Posterior cingulate gyrus (tissue), 11 donors: ENCODE measurements at places on chromosomes 1 and 21.

DNA sequence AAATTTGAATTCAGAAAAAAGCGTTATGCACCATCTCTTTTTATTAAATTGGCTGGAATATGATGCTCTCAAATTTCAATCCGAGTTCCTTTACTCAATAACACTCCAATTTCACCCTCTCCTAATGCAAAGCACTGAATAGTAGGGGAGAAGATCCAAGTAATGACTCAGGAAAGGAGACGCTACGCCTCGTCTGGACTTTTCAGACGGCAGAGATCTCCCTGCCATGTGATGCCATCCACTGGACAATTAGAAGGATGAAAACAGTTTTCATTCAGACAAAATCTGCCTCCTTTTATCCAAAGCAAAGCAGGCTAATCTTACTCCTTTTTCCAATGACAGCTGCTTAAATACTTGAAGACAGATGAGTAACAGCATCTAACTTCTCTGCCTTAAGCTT is 242.4 kb upstream of the GREM2 start:
- DNase-seq: no peak

GRCh38 chr1:6027591-6027990 is 18.1 kb upstream of the KCNAB2 start:
- no peak for DNase-seq

GRCh38 chr1:3819771-3820200 is 23.5 kb upstream of the LRRC47 start:
- DNase-seq: no peak

GRCh38 chr1:58975888-58976287 is 192.0 kb upstream of the JUN start:
- no peak for DNase-seq

GRCh38 chr1:84303314-84303830 is 1.9 kb downstream of the SAMD13 start:
- DNase-seq: no peak

DNA sequence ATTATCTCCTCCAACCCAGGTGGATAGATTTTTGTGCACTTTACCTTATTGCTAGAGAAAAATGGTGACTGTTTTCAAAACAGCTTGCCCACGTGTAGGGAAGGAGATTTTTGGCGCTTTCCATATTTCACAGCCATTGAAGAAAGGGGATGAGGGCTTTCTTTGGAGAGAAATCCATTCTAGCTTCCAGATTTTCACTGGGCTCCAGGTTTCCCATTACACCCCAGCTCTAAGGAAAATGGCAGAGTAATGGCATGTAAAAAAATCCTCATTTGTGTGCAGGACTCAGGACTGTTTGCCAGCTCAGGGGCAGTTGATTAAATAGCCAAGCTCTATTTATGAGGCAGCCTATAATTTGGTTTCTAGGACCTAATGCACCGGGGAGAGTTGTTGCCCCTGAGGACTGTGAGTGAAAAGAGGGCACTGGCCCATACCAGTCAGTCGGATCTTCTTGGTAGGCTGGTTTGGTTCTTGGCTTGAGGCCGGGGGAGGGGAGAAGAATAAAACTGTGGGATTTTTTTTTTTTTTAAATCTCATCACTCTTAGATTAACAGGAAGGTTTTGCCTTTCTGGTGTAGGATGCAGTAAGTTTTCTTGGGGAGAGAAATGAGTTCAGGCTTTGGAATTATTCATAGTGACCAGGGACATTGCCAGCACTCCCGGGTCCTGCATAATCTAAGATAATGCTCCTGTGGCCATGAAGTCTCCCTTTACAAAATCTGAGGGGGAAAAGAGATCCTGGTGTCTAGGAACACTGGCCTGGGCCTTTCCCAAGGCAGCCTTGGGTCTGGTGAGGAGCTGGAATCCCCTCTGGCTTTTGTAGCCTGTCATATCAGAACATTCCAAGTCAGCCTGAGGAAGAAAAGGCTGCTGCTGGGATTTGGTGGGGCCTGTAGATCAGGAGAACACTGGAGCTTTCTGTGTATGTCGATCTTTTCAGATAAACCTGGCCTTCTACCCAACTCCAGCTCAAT is 1.9 kb upstream of the ARID1A start:
- no peak for DNase-seq

GRCh38 chr1:156282479-156283222 is at the start of gene SMG5:
TSS of gene SMG5 (minus strand) at chr1:156282825. CDS start at chr1:156282680, 145 bp downstream.
- DNase-seq: peak; percentile 99

DNA sequence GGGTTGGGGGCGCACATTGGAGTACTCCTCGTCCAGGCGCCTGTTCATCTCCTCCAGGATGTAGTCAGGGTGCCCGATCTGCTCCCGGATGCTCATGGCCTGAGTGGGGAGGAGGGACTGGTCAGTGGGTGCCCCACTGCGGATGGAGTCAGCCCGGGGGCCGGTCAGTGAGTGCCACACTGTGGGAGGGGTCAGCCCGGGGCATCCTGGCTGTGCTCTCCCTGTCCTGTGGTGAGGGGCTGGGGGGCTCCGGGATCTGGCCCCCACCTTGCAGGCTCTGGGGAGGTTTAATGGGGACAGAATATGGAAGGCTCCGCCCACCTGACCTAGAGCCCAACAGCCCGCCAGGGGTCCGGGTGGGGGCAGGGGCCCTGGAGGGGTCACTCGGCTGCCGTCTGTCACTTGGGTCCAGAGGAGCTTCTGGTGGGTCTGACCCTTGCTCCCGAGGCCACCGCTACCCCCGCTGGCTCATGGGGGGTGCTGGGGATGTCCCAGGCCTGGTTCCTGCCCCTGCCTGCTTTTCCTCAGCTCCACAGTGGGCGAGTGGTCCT is 8.8 kb downstream of the PRXL2B start:
- DNase-seq: peak; percentile 66

DNA sequence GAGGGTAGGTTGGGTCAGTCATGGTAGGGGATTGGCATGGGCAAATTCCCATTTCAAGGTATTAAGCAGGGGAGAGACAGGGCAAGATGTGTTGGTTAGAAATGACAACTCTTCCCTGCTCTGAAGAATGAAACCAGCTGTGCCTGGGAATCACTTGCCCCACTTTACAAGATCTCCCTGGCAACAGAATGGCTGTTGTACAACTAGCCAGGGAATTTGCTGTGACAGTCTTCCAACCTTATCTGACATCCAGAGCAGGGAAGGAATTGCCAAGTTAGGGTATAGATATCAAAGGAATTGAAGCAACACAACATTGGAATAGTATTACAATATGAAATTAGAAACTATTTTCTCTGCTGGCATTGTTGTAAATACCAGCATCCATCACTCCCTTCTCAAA is 154.7 kb downstream of the CACNA1E start:
- DNase-seq: no peak

DNA sequence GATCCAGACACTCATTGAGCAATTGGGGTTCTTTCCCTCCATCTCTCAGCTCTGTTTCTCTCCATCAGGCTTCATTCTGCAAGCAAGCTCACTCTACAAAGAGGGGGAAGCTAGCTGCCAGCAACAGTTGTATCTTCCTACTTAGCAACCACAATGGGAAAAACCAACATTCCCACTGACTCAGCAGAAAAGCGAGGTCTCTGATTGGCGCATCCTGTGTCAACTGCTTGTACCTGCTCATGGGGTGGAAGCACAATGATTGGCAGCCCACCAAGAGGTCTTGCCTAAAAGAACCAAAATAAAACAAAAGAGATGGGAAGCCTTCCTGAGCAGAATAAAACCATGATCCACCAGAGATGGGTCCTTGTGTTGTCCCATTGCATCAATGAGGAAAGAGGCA is 4.0 kb upstream of the CDA start:
- no peak for DNase-seq

- DNase-seq: no peak
Observed at GRCh38 chr1:55045430-55045829, 6.1 kb downstream of the PCSK9 start.

GRCh38 chr1:47417170-47418044 is 1.3 kb downstream of the FOXE3 start:
- DNase-seq: no peak

DNA sequence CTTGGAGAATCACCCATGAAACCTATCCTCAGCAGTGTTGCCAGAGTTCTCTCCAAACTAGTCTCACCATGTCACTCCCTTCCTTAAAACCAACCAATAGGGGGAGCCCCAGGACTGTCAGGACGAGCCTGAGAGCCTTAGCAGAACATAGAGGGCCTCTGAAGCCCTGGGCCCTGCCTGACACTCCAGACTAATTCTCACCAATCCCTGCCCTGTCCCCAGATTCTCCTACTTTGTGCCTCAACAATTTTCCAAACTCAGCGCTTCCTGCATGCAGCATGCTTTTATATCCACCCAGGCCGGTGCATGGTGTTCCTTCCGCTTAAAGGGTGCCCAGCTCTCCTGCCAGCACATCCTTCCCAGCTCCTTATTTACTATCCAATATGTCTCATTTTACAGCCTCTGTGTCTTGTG is 42.7 kb downstream of the HSD3B1 start:
- DNase-seq: no peak

DNA sequence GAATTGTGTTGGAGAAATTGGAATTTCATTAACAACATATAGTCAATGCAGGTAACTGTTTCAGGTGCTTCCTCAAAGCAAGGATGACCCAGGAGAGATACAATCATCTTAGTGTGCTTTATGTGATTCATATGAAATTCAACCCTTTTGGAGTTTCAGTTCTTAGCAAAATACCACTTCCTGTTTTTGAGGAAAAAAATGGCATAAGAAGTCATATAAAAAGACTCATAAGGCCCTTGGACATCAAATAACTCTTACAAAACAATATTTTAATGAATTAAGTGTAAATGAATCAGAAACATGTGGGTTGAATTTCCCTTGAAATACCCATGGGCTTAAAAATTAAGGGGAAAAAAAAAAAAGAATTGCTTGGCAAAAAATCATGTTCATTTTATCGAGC is 926.6 kb downstream of the LTN1 start:
- DNase-seq: no peak

DNA sequence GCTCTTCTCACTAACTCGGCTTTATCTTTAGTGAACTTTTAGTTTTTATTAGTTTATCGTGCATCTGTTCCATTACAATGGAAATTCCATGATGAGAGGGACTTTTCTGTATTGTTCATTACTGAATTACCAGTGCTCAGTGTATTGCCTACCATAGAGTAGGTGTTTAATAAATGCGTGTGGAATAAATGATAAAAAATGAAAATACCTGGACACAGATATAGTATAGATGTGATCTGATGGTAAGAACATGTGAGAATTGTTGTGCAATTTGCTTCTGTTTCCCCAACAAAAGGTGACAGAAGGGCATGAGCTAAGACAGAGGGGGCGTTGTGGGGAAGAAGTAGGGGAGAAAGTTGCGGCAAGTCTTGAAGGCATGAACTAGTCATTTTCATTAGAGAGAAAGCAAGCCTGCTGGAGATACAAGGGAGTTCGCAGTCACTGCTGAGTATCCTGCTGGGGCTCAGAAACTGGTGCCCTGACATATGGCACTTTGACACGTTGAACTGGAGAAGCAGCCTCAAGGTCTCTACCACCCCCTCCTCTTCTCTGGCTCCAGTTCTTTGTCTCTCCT is 5.6 kb upstream of the COG2 start:
- no peak for DNase-seq

GRCh38 chr1:24963943-24964693 is 34.0 kb upstream of the RUNX3 start:
- DNase-seq: no peak

DNA sequence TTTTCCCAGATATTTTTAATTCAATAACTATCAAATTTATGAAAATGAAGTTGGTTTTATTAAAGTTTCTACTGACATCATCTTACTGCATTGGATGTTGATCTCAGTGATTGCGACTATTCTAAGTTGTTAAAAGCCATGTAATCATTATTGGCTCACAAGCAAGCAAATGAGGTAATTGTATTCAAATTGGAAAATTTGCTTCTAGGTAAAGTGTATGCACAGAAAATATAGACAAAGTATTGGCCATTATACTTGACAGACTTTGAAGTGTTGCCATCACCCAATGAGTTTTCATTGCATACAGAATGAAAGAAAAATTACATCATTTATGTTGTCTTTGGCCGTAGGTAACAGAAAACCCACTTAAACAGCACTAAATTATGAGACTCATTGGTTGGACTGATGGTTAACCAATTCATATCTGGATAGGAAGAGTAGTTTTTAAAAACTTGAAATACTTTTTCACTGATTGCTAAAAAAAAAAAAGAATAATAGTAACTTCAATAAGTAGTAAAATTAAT is 299.2 kb downstream of the USP25 start:
- DNase-seq: no peak

GRCh38 chr1:246182149-246182851 is 324.8 kb downstream of the SMYD3 start:
- DNase-seq: no peak

DNA sequence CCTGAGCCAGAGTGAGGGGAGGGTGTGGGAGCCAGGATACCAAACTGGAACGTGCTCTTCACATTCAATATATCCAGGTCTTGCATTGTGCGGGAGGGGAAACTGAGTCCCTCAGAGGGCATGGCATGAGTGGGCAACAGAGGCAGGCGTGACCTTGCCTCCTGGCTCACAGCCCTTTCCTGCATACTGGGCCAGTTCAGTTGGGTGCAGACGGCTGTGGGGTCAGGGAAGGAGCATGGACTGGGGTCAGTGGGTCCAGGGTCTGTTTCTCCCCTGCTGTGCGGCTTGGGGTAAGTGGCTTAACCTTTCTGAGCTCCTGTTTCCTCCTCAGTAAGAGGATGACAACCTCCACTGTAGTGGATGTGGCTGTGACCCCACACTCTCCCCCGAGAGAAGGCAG is 16.6 kb downstream of the SERINC2 start:
- DNase-seq: no peak

DNA sequence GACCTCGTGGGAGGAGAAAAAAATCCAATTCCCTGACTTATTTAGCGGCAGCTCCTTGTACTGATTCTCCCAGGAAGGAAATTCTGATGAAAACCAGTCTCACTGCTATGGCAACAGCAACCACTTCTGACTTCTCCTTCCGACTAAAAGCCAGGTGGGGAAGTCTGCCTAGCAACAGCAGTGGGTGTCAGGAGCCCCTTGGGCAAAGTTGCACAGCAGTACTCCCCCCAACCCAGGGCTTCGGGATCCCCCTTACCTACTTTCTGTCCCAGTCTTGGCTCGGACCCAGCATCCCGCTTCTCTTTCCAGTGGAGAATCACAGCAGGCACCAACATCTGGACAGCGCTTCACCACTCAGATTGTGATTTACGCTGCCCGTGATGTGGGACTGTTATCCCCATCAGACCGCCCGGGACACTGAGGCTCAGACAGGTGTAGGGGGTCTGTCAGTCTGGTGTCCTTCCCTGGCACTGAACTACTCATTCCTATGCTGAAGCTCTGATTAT is 24.6 kb downstream of the NKAIN1 start:
- DNase-seq: no peak

DNA sequence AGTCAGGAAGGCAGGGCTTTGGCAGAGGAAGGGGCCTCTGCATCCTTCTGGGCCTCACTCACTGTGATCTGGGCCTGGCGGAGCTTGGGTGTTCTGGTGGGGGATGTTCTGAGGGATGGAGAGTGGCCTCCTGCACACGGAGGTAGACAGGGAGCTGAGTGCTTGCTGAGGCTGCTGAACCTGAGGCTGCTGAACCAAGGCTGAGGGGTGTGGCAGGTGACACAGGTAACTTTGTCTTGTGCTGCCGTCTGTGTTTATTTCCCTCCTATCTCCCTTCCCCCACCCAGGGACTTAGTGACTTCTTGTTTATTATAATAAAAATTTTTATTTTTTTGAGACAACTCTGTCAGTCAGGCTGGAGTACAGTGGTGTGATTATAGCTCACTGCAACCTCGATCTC is 37.7 kb upstream of the IFNLR1 start:
- no peak for DNase-seq

- DNase-seq: no peak
Observed at GRCh38 chr1:246572785-246573184, 6.5 kb downstream of the CNST start.

GRCh38 chr1:19208710-19209438 is 1.2 kb downstream of the UBR4 start:
- DNase-seq: no peak
